ENCODE measurements at places on chromosomes 11 and 22.

DNA sequence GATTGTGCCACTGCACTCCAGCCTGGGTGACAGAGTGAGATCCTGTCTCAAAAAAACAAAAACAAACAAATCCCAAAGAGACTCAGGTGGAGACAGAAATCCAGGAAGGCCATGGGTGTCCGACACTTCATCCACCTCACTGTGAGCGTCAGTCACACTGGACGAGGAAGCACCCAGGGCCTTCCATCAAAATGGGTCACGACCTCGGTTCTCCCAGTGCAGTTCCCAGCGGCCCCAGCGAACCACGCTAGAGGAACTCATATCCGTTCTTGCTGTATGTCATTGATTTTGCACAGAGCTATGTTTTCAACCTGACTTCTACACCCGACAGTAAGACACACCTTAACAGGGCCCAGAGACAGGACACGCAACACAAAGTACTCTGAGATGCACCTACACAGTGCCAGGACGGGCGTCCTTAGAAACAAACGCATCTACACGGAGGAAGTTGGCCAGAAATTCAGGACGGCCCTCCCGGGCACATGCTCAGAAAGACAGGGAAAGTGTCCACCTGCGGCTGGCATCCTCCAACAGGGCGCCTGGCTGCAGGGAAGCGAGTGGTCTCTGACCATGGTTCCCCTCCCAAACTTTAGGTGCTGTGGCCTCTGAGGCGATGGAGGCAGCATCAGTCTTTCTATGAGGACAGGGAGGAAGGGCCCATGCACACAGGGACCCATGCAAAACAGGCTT, 410.5 kb downstream of the CTTN start:
- no peak for DNase-seq

DNA sequence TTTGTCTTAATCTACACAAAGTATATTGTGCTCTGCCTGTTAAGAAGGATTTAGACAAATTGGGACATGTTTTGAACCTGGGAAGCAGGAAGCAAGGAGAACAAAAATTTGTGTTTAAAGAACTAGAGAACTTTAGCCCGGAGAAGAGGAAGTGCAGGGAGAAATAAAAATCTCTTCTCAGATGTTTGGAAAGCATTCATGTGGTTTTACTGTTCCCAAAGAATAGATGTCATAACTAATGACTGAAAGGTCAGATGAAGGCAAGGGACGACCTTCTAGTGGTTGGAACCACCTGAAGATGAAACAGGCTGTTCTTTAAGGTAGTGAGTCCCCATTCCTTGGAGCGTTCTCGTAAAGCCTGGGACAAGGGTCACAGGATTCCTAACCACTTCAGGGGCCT, 38.3 kb downstream of the IRAG1 start:
- DNase-seq = no peak

- peak; percentile 81 for DNase-seq
These were observed 4.4 kb downstream of the TSPO start for GRCh38 chr22:43155789-43156188.

GRCh38 chr22:25741692-25742626, at the start of gene MYO18B:
Gene MYO18B, plus strand, starts transcription at chr22:25742188. Its CDS starts 18,905 bp downstream, at chr22:25761093.
- no peak for DNase-seq

DNA sequence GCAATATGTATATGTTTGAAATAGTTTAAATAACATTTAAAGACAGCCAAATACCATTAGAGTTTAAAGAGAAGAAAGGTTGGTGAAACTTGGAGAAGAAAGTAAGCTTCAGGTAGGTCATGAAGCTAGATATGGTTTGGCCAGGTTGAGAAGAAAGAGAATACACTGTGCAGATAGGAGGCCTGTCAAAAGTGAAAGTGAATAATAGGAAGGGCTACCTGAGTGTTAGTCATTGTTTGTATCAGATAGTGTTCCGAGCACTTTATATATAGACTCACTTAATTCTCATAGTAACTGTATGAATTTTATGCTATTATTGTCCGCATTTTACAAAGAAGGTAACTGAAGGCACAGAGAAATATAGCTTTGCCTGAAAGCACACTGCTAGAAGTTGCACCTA, 56.9 kb downstream of the USP47 start:
- no peak for DNase-seq

DNA sequence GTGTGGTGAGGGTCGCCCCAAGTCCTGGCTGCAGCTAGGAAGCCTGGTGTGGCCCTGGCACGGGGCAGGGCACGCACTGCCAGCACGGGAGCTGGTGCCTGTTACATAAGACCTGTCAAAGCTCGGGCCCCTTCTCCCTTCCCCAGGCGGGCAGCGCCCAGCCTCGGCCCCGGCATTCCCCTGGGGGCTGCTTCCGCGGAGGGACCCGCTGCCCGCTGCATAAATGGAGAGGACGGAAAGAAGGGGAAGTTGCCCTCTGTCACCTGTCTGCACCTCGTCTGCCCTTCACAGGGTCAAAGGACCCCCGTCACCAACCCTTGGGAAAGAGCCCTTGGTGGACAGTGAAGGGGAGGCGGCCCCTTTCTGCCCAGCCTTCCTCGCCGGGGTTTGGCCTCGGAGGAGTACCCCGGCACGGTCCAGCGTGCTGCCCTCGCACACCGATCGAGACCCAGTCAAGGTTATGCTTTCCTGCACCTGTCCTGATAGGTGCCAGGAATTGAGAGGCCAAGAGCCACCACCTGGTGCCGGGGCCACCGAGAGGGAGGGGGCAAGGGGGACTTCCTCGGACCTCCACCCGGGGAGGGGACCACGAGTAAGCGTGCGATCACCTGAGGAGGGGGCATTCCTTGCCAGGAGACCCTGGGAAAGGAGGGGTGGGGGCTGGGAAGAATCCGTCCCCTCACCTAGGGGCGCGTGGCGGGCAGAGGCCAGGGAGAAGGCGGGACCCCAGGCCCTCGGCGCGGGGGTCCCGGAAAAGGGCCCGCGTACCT, 16.8 kb upstream of the MFRP start:
- no peak for DNase-seq

GRCh38 chr22:36281781-36282327, 28.9 kb downstream of the APOL1 start:
- DNase-seq = no peak

- no peak for DNase-seq
These were observed 2.9 kb downstream of the PAK1 start for GRCh38 chr11:77470971-77471370.

DNA sequence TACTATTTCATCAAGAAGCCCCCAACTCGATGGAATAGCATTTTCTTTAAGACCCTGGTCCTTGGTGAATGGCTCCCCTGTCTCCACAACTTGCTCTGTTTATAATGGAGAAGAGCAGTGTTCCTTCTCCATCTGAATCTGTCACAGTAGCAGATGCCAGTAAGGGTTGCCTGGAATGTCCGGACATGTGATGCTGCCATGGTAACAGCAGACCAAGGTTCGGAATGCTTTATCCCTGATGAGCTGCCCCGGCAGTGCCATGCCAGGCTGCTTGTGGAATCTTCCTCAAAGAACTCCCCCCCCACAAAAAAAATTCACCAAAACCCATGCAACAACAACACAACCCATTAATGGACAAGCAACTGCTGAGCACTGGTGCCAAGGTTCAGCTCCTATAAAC, 72.5 kb downstream of the KCNC1 start:
- no peak for DNase-seq

- no peak for DNase-seq
These were observed 8.8 kb upstream of the C11orf91 start for GRCh38 chr11:33709466-33709865.

- DNase-seq = no peak
These were observed 558.1 kb downstream of the ETS1 start for GRCh38 chr11:128029219-128029722.

DNA sequence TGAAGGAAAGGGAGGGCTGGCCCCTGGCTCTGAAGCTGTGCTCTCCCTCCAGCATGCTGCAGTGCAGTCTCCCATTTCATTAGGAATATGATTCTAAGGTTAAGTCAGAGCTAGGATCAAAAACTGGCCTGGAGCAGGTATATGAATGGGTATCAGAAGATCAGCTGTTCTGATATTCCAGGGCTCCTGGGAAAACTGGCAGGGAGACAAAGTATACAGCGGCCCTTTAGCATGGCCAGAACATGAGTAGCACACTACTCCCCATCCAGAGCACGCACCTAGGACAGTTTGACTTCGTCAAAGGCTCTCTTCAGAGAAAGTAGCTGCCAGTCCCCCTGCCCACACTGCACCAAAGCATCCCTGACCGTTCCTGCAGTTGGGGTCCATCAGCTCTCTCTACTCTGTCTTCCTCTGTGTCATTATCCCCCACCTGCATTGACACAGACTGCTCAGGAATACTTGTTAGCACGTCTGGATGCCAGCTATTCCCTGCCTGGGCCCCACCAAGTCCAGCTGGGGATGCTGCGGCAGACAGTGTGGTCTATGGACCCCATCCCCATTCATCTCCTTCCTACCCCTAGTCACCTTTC, 4.0 kb upstream of the FCHSD2 start:
- no peak for DNase-seq

GRCh38 chr11:16346975-16347374, 9.4 kb downstream of the SOX6 start:
- DNase-seq = no peak

DNA sequence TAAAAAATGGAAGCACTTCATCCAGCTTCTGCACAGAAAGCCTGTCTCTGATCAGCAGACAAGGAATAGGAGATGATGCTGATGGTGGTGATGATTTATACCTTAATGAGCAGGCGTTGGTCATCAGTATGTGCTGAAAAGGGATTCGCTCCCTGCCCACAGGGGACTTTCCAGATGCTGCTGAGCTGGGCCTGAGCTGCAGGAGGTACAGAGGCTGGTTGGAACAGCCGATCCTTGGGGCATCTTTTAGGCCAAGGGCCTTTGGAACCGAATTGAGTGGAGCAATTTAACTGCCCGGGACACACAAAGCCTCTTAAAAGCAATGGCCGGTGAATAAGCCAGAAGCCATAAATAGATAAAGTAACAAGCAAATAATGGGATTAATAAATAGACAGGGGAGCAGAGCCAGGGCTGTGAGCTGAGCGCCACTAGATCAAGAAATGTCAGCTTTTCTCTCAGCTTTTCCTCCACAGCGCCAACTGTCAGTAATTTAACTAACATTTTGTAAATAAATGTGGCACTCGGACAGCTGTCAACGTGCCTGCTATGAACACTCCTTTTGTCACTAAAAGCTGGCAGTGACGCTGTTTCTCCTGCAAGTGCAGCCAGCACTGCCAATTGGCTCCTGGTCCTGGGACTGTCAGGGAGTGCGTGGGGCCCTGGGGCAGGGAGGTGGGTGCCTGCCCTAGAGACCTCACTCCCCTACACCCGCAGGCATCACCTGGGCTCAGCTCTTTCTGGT, 562.3 kb downstream of the NTM start:
- DNase-seq = no peak

DNA sequence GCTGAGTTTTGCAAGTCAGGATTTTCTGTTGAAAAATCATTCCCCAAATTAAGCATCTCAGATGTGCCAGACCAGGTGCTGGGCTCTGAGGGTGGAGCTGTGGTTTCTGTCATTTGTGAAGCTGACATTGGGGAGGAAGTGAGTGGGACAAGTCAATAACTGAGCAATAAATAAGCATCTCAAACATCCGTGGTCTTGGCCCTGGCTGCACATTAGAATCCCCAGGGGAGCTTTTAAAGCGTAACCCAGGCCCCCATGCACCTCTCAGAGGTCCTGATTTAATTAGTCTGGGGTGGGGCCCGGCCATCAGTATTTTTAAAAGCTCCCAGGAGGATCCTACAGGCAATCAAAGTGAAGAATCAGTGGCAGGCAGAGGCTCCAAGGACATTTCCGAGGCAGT, 420.0 kb downstream of the MN1 start:
- no peak for DNase-seq

GRCh38 chr11:124543145-124543544, 309 bp downstream of the OR8B12 start:
- DNase-seq = peak; percentile 31

DNA sequence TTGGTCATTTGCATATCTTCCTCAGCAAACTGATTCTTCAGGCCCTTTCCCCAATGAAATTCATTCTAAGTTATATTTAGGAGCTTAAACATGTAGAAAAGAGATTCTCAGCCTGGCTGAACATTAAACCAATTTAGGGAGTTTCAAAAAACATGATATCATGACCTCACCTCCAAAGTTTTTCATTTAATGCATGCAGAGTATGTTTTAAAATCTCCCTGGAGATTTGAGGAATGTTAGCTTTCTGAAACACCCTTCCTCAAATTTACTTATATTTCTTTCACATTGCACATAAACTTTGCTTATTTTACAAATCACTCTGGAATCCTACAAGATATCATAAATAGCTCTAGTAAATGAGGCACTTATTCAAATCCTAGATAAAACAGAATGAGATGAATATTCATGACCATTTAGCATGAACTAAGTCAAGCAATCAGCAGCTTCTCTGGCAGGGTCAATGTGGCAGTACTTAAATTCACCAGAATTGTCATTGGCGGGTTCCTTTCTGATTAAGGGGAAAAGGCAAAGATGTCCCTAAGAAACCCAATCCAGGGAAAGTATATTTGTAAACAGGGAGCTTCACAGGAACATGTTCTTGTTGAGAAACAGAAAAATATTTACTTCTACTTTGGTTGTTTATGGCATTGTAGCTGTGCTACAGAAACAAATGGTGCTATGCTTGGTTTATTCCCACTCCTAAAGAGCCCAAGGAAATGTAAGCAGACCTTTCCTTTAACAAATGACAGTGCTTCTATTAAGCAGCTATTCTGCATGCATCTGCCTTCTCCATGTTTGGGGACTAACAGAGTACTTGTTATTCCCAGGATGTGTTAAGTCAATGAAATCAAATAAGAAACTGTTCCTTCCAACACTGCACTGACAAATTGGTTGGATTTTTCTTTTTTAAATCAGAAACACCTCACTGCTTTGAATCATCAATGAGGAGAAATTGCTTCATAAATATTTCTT, 162.3 kb downstream of the C11orf87 start:
- DNase-seq = no peak

GRCh38 chr11:61994981-61995380, 27.5 kb upstream of the FTH1 start:
- DNase-seq = no peak

DNA sequence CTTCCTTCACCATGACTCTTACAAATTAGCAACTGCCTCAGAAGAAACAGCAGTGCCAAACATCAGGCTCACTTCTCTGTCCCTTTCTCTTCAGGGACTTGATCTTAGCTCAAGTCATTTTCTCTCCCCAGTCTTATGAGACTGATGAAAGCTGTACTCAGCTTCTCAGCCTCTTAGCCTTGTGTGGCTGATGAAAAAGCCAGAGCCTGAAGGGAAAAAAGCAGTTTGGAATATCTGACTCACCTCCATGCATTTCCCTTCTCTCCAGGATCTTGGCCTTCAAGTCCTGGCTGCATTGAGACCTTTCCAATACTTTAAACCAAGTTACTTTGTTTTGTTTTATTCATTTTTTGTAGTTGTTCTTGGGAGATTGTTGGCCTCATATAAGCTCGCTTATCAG, 195.9 kb downstream of the SPON1 start:
- no peak for DNase-seq

Measured in CD14-positive monocyte (primary cell).